Tibial nerve (tissue), 4 donors: ENCODE measurements at places on chromosomes 1 and 21. TPM values are rescaled to one million over a fixed set of nuclear protein-coding genes. Genes with fewer than 3 reads are reported as not detected.

GRCh38 chr1:152497273-152497672 is 13.3 kb upstream of the LCE5A start:
- no peak overlapping the region for H3K4me3 ChIP-seq
- H3K27ac ChIP-seq = no peak overlapping the region
- no peaks in the 10 kb centered on the region for H3K4me1 ChIP-seq
- no peaks in the 10 kb centered on the region for H3K36me3 ChIP-seq

- H3K27me3 ChIP-seq = no peaks in the 10 kb centered on the region
- no peaks in the 10 kb centered on the region for H3K36me3 ChIP-seq
- no peak for DNase-seq
These were observed 462.1 kb upstream of the C1orf87 start for GRCh38 chr1:60535713-60536112.

DNA sequence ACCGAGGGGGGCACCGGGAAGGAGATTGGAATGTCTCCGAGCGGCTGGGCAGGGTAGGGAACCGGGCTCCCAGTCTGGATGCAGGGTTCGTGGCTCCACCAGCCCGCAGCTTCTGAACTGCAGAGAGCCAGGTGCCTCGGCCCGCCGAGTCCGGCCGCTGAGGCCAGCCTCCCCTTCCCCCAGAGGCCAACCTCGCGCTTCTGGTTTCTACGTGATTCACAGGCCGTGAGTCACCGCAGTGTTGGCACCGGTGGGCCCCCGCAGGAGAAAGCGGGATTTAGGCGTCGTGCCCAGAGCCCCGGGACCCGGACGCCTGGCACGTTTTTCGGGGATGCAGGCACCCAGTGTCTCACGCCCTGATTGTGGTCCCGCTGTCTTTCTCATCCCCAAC is 458 bp downstream of the CRABP2 start:
- peak; percentile 37 for DNase-seq
- peak overlapping the region; percentile 58 for H3K4me3 ChIP-seq
- peaks cover 23% of the 10 kb centered on the region for H3K27me3 ChIP-seq
- no peaks in the 10 kb centered on the region for H3K36me3 ChIP-seq
- peak overlapping the region; percentile 50 for H3K27ac ChIP-seq

DNA sequence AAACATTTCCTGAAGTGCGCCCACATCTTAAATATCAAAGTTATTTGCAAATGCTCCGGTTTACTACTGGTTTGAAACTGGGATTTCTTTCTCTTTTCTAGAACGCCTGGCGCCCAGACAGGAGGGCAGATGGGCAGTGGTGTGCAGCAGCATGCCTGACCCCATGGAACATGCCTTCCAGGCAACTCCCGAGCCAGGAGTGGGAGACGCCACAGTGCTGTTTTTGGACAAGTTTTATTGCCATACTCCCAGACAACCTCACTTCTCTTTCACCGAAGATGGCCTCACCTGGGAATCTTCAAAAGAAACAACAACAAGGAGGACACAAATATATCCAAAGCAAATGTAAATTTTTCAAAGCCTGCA is 21.5 kb downstream of the UBE2G2 start:
- no peaks in the 10 kb centered on the region for H3K4me1 ChIP-seq
- DNase-seq = no peak
- H3K36me3 ChIP-seq = no peaks in the 10 kb centered on the region
- H3K4me3 ChIP-seq = no peak overlapping the region
- no peaks in the 10 kb centered on the region for H3K27me3 ChIP-seq

DNA sequence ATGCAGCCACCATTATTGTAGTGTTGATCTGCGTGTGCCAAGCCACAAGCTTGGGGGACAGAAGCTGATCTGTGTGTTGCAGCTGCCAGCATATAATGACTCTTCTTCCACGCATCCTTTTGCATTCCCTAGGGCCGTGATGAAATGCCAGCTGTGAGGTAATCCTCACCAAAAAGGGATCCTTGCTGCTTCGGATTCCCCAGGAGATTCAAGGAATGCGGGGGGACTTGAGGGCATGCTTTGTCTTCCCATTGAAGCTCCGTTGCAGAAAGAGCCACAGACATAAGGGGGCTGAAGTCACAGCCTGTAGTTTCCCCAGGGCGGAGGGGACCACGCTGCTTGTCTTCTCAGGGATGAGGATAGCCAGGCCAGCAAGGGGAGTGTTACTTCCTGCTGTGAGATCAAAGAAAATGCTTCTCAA is 281.6 kb upstream of the FMN2 start:
- no peaks in the 10 kb centered on the region for H3K27me3 ChIP-seq
- H3K27ac ChIP-seq = no peak overlapping the region
- no peaks in the 10 kb centered on the region for H3K36me3 ChIP-seq
- H3K4me3 ChIP-seq = no peak overlapping the region

GRCh38 chr1:75615613-75616435 is 4.9 kb upstream of the SLC44A5 start:
- peak overlapping the region; percentile 43 for H3K4me3 ChIP-seq
- H3K36me3 ChIP-seq = no peaks in the 10 kb centered on the region
- peaks cover 60% of the 10 kb centered on the region for H3K27me3 ChIP-seq
- no peak for DNase-seq

DNA sequence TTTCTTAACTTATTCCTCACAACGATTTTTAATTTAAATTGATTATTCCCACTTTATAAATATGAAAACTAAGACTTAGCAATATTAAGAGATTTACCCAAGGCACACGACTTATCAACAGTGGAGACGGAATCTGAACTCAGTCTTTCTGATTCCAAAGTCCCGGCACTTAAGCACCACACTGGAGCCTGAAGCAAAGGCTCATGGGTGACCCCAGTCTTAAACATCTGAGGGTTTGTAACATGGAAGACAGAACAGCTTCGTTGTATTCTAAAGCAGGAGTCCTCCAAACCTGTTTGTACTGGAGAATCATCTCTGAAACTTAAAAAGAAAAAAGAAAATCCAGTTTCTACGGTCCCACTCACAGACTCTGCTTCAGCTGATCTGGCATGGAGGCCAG is 519.5 kb downstream of the SMYD3 start:
- H3K4me3 ChIP-seq = no peak overlapping the region
- H3K36me3 ChIP-seq = no peaks in the 10 kb centered on the region
- H3K27me3 ChIP-seq = no peaks in the 10 kb centered on the region
- H3K4me1 ChIP-seq = no peaks in the 10 kb centered on the region
- no peak for DNase-seq

DNA sequence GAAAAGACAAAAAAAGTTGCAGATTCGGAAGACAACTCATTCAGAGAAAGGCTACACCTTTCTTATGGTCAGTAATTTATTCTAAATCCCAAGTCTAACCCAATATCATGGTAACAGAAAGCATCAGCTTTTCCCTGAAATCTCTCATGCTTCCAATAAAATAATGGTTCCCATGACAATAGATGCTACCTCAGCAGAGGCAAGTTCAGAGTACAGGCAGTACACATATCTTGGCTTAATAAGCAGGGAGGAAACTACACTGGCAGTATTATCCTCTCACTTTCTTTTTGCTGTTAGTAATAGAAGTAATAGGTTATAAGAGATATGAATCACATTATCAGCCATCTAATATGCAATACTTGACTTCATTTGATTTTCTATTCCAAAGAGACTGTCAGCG is 137.1 kb downstream of the DPYD start:
- no peaks in the 10 kb centered on the region for H3K27me3 ChIP-seq
- peaks cover 4% of the 10 kb centered on the region for H3K4me1 ChIP-seq
- H3K4me3 ChIP-seq = no peak overlapping the region
- H3K36me3 ChIP-seq = no peaks in the 10 kb centered on the region

DNA sequence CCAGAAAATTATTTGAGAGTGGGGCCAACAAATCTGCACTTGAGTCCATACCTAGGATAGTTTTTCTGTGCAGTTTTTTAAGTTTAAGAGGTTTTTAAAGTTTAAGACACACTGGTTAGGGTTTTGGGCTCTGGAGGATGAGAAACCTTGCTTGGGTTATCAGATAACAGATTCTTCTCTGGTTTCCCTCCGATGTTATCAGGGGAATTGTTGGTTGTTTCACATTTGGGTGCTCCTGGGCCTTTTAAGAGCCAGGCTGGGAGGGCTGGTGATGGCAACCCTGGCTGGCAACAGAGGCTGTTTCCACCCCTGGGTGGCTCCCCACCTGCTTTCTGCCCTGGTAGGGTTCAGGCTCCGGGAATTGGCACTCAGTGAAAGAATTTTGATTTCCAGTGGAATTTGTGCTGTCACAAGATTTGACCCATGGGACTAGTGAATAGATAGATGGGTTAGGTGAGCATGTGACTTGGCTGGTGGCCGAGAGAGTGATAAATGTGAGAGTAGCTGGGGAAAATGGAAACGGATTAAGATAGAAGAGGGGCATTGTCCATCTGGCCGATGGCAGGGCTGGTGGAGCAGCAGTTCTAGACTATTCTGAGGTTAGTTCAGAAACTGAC is 14.8 kb downstream of the VANGL1 start:
- no peak for DNase-seq
- no peak overlapping the region for H3K27ac ChIP-seq
- H3K4me1 ChIP-seq = no peaks in the 10 kb centered on the region
- peaks cover 44% of the 10 kb centered on the region for H3K36me3 ChIP-seq
- H3K27me3 ChIP-seq = no peaks in the 10 kb centered on the region

DNA sequence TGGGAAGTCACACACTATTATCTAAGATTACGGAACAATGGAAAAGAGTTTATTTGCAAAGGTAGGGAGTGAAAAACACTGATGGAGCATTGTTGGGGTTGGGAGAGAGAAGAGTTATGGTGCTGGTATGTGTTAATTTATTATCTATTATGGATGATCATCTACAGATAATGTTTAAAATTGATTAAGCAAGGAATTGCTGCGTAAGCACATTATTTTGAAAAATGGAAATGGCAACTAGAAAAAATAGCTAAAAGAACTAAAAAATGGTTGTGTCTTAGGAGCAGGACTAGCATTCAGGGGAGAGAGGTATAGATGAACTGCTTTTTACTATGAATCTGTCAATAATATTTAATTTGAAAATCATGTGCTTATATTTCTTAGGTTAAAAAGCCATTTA is 16.0 kb upstream of the ACOT11 start:
- no peaks in the 10 kb centered on the region for H3K36me3 ChIP-seq
- no peaks in the 10 kb centered on the region for H3K27me3 ChIP-seq
- no peak overlapping the region for H3K27ac ChIP-seq
- no peak for DNase-seq

DNA sequence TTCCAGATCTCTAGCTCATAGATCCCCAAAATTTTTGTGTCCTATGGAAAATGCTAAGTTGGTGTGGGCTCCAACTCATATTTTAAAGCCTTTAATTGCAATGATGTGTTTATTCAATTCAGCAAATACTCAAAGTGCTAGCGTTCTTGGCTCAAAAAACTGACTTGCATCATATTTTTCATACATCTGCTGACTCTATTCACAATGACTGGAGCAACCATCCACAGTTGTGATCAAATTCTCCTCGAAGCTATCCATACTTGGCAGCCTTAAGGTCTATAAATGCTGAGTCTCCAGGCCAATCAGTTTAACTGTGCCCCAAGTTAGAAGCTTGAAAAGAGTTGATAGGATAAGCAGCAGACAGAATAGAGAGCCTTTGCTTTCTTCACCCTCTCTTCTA is 2.9 kb upstream of the ATP1A1 start:
- H3K27ac ChIP-seq = no peak overlapping the region
- no peaks in the 10 kb centered on the region for H3K36me3 ChIP-seq
- H3K4me3 ChIP-seq = no peak overlapping the region
- no peaks in the 10 kb centered on the region for H3K27me3 ChIP-seq

DNA sequence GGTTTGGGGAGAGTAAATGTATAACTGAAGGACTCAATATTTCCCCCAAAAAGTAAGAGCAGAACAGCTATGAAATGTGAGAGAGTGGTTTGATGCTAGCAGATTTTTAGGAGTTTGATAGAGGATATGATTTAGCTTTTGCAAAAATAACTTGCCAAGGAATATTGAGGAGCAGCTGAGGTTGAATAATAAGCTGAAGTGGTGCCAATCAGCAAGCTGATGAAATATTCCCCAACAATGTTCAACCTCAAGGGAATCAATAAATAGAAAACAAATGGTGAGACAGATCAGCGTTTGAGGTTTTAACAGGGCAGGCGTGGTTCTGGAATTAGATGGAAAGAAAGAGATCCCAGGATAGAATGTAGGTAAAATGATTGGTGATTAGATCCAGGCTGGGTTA is 413.4 kb upstream of the ADAMTS5 start:
- H3K27ac ChIP-seq = no peak overlapping the region
- DNase-seq = no peak
- H3K4me1 ChIP-seq = no peaks in the 10 kb centered on the region
- H3K4me3 ChIP-seq = no peak overlapping the region

GRCh38 chr1:185241127-185241526 is 75.9 kb downstream of the IVNS1ABP start:
- peaks cover 8% of the 10 kb centered on the region for H3K4me1 ChIP-seq
- no peaks in the 10 kb centered on the region for H3K27me3 ChIP-seq
- H3K4me3 ChIP-seq = no peak overlapping the region
- DNase-seq = no peak
- H3K36me3 ChIP-seq = peaks cover 6% of the 10 kb centered on the region

- DNase-seq = no peak
- H3K27me3 ChIP-seq = no peaks in the 10 kb centered on the region
- no peak overlapping the region for H3K27ac ChIP-seq
- no peak overlapping the region for H3K4me3 ChIP-seq
- no peaks in the 10 kb centered on the region for H3K4me1 ChIP-seq
These were observed 35.4 kb upstream of the LRRC8B start for GRCh38 chr1:89489047-89489729.

DNA sequence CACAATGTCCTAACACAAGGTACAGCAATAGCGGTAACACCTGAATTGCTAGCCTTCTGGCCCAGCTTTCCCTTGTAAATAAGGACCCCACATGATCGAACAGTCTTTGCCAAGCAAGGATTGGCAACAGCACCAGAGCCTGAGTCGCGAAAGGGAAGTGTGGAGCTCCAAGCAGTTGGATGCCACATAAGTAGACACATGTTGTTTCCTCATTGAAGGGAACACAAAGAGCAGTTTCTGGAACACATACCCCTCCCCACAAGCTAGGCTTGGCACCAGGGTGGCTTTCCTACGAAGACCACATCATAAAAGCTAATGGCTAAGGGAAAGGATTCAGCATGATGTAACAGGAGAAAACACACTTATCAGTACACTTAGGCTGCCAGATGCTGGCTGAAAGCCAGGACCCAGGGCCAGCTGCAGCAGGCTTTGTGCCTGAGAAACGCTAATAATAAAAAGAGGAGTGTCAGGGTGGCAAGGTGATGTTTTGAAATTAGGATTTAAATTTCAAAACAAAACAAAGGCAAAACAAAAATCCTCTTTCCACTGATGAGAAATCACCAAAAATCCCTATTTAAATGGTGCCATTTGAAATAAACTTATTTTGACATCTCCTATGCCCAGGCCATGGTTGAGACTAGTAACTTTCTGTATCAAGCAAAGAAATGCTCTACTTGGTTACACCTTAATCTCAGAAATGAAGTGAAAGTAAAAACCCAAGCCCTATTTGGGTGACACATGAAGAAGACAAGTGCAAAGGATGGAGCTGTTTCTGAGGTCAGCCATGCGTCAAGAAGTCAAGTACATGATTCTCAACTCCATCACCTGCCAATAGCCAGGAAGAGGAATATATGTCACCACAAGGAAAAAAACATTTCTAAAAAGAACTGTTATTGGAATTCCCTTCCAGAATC is 11.9 kb upstream of the CPLANE2 start:
- peak overlapping the region; percentile 48 for H3K27ac ChIP-seq
- H3K27me3 ChIP-seq = no peaks in the 10 kb centered on the region
- H3K36me3 ChIP-seq = no peaks in the 10 kb centered on the region
- H3K4me3 ChIP-seq = no peak overlapping the region

- DNase-seq = no peak
- H3K4me1 ChIP-seq = peaks cover 21% of the 10 kb centered on the region
- no peaks in the 10 kb centered on the region for H3K36me3 ChIP-seq
- peaks cover 2% of the 10 kb centered on the region for H3K27me3 ChIP-seq
- H3K4me3 ChIP-seq = no peak overlapping the region
These were observed 1.7 kb upstream of the PDE9A start for GRCh38 chr21:42651515-42652401.

Gene TINAGL1
- total RNA-seq = 205 TPM

Gene SELENOF
- total RNA-seq = 78.0 TPM

Gene OR10J1
- not detected for total RNA-seq

Gene YY1AP1
- 170 TPM for total RNA-seq

Gene C1orf185
- total RNA-seq = not detected

Gene RIMS3
- total RNA-seq = 2.1 TPM

Gene OPTC
- not detected for total RNA-seq

Gene PYCR2
- 59.9 TPM for total RNA-seq

Gene LIN28A
- total RNA-seq = not detected
